Choroid plexus epithelial cell (primary cell): ENCODE measurements at places on chromosomes 5 and 9.

GRCh38 chr5:59661954-59662615 is 231.4 kb downstream of the PDE4D start:
- DNase-seq: peak; percentile 62

- DNase-seq: no peak
Measured at GRCh38 chr5:1007221-1007680, 1.4 kb upstream of the NKD2 start.

GRCh38 chr5:18972177-18972576 is 1015.8 kb downstream of the CDH18 start:
- DNase-seq: no peak

- peak; percentile 90 for DNase-seq
Measured at GRCh38 chr5:95973793-95974325, 12.2 kb upstream of the ELL2 start.

GRCh38 chr5:10301842-10302610 is 5.7 kb downstream of the CMBL start:
- no peak for DNase-seq
